ENCODE measurements at places on chromosomes 13 and 19.
A peak's percentile ranks its signal among the peaks of the same experiment; 100 is the strongest.

- DNase-seq = no peak
These were observed at the start of gene TRPC4 for GRCh38 chr13:37869756-37870488. TRPC4 (minus strand) TSS chr13:37869772; CDS start chr13:37783333, 86,439 bp downstream.

GRCh38 chr13:30829145-30829832 lies 76.8 kb upstream of the MEDAG start:
- peak; percentile 68 for DNase-seq

GRCh38 chr13:74251778-74252519 lies 117.7 kb upstream of the KLF12 start:
- no peak for DNase-seq

DNA sequence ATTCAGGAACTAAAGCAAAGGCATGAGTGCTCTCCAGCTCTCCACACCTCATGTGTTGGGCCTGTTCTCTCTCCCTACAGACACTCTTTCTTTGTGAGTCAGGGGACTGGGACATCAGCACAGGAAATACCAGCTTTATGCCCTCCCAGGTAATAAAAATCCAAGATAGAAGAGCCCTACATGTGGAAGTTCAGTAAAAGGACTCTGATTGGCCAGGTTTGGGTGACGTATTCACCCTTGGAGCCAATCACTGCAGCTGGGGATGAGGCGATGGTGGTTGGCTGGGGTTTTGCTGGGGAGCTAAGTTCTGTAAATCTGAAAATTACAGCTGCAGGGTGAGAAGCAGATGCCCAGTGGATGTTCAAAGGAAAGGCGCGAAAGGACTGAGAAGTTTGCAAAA lies 32.5 kb downstream of the CCDC70 start:
- DNase-seq = no peak

GRCh38 chr19:31979949-31980670 lies 365.3 kb upstream of the ZNF507 start:
- no peak for DNase-seq

- no peak for DNase-seq
These were observed 530.4 kb downstream of the DIAPH3 start for GRCh38 chr13:59633290-59633689.

DNA sequence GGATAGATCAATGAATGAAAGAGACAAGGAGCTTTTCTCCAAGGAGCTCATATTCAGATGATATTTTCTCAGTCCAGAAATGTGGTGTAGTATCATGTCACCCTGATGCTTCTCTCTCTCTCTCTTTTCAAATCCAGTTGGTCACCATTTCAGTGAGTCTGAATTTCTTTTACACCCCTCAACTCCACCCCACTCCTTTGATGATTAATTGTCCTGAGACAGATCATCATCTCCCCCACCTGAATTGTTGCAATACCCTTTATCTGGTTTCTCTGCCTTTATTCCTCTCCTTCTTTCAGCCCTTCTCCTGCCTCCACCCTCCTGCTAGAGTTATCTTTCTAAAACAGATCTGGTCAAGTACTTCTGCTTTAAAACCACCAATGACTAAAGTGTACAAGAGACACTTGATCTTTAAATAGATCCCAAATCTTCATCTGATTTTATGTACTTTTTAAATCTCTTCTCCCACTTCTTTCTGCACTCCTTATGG lies 299.8 kb downstream of the KLF5 start:
- DNase-seq = no peak

GRCh38 chr13:100088273-100088643 lies 635 bp upstream of the PCCA start:
- no peak for DNase-seq

- DNase-seq = no peak
These were observed 58.3 kb upstream of the MCF2L start for GRCh38 chr13:112910616-112911280.

DNA sequence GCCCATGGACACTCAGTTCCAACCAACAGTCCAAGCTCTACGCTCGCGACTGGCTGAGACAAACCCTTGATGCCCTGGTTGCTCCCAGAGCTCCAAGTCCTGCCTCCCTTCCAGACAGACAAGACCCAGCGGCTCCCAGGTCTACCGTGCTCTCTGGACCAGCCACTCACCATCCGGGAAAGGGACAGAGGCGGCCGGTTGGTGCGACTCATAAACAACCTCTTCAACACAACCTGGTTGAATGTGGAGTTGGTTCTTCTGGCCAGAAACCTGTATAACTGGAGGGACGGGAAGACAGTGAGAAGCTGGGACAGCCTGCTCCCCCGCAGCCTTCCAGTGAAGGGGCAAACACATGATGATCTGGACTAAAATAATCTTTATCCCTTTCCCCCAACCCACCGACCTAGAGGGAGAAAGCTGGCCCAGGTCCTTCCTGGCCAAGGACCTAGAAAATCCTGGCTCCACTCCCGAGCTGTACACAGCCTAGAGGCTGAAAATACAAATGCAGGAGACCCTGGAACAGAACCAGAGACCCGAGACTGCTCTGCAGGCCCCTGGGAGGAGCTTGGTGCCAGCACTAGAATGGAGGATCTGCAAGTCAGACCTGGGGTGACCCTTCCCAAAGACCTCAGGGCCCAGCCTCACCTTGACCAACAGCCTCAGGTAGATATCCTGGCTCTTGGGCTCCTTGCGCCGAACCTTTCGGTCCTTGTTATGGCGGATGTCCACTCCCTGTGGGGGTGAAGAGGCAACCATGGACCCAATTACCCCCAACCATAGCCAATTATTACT lies 1.6 kb downstream of the RPL18 start:
- no peak for DNase-seq

GRCh38 chr19:46131485-46132143 lies 7.1 kb upstream of the IGFL3 start:
- DNase-seq = no peak

DNA sequence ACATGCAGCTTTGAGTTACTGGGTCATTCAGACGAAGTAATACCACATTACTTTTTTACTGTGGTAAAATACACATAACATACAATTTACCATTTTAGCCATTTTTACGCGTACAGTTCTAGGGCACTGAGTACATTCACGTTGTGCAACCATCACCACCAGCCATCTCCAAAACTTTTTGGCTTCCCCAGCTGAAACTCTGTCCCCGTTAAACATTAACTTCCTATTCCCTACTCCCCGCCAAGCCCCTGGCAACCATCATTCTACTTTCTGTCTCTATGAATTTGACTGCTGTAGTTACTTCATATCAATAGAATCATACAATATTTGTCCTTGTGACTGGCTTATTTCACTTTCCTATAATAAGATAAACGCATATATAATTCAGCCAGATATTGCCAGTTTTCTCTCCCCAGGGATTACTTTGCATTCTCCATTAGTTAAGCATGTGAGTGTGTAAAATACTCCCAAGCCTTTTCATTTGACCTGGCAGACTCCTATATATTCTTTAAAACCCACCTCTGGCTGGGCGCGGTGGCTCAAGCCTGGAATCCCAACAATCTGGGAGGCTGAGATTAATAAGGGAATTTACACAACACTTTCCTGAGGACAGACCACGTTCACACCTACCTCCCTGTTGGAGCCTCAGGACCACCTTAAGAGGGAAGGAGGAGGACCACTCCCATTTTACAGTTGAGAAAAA lies 10.0 kb upstream of the CYP4F22 start:
- DNase-seq = no peak

DNA sequence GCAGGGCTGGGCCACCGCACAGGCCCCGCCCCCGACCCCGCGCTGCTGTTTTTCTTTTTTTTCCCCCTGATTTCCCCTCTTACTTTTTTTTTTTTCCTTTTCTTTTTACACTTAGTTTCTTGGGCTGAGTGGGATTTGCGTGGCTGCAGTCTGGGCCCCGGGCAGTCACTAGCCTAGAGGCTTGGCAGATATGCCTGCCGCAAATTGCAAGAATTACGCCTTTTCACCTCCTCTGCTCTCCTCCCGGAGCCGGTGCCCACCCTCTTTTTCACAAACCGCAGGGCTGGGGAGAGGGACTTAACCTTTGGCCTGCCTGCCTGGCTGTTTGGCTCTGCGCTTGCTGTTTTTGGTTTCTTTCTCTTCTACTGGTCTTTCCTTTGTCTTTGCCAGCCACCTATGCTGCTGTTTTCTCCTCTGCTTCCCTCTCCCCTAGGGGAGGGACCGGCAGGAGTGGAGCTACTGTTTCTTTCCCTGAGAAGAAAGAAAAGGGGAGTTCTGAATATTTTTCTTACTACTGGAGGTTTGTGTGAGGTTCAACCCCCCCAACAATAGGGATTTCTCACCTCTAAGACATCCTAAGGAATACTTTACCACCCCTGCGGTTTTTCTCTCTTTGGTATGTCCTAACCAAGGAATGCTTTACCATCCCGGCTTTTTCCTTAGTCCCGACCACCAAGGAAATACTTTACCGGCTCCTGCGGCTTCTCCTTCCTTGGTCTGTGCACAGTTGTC lies 11.0 kb downstream of the ZNF552 start:
- DNase-seq = peak; percentile 56

GRCh38 chr13:60229708-60230272 lies 66.1 kb upstream of the DIAPH3 start:
- DNase-seq = no peak

DNA sequence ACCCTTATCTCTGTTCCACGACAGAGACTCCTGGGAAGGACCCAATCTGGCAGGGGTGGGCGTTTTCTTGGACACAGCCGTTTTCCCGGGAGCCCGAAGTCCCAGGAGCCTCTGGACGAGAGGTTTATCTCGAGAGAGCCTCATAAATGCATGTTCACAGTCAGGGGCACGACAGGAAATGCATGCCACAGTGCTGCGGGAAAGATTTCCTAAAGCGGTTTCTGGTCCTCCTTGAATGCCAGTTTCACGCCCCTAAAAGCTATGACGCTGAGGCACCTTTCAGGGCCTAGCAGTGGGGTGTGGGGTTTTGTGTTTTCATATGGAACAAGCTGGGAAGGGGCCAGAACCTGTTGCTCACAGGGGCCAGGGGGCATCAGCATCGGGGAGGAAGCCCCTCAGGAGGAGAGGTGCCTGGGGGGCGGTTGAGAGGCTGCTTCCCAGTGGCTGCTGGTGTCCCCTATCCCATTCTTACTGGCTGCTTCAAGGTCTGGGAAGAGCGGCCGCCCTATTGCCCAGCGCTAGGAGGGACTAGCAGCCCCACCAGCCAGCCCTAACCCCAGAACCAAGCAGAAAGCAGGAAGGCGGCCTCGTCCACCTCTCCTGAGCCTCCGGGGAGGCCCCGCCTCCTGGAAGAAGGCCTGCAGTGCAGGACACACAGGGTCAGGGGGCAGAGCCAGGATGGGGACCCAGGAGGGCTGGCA lies 157.0 kb downstream of the KDM4B start:
- no peak for DNase-seq

- DNase-seq = no peak
These were observed 178.4 kb downstream of the FGF9 start for GRCh38 chr13:21849323-21849722.

GRCh38 chr13:106385654-106386053 lies 149.8 kb downstream of the EFNB2 start:
- no peak for DNase-seq

GRCh38 chr13:40875583-40875982 lies 86.2 kb downstream of the SLC25A15 start:
- no peak for DNase-seq

DNA sequence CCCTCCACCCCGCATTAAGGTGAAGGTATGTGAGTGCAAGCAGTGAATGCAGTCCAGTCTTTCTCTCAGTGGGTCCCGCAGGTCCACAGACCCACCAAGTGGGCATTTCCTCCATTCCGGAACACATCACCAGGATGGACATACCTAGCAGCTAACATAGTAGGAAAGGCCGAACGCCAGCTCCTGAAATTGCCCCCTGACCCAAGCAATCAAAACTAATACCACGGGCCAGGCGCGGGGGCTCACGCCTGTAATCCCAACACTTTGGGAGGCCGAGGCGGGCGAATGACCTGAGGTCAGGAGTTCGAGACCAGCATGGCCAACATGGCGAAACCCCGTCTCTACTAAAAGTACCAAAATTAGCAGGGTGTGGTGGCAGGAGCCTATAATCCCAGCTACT lies 71.7 kb upstream of the VSTM2B start:
- no peak for DNase-seq

DNA sequence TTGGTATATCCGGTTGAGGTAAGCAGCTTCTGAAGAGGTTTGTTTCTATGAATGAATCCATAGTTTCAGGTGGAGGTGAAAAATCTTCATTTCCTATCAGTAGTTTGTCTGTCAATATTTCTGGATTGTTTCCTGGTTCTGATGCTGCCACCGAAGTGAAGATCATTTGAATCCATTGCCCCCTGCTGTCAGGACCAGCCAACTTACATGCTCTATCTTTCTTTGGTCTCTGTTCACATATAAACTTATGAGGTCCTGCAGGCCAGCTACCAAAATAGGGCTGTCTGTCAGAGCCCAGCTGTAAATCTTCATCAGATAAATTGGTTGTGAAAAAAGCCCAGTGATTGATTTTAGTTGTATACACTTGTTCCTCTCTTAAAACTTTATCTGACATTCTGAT lies 15.2 kb upstream of the N4BP2L1 start:
- DNase-seq = no peak

GRCh38 chr19:30077851-30078355 lies 135.9 kb downstream of the URI1 start:
- no peak for DNase-seq

DNA sequence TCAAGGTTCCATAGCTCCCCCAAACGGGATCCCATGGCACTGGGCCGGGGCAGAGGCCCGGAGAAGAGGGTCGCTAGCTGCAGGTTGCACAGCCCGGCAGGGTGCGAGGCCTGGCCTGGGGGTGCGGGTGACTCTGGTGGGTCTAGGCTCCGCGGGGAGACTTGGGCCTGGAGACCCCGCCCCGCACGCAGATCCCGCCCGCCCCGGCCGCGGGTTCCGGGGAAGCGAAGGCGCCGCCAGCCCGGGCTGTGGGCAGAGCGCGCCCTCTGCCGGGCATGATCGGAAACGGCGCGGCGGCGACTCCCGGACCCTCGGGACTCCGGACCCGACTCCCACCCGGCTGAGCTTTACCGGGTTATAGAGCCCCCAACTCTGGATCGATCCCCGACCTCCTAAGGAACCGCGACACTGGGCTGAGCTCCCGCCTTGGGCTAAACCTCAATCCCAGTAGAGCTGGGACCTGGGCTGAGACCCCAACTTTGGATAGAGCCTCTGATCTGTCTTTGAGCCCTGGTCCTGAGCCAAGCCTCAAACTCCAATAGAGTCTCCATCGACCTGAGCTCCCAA lies 3.1 kb upstream of the TNFAIP8L1 start:
- DNase-seq = no peak

GRCh38 chr13:44068737-44069136 lies 189.0 kb downstream of the LACC1 start:
- peak; percentile 45 for DNase-seq

DNA sequence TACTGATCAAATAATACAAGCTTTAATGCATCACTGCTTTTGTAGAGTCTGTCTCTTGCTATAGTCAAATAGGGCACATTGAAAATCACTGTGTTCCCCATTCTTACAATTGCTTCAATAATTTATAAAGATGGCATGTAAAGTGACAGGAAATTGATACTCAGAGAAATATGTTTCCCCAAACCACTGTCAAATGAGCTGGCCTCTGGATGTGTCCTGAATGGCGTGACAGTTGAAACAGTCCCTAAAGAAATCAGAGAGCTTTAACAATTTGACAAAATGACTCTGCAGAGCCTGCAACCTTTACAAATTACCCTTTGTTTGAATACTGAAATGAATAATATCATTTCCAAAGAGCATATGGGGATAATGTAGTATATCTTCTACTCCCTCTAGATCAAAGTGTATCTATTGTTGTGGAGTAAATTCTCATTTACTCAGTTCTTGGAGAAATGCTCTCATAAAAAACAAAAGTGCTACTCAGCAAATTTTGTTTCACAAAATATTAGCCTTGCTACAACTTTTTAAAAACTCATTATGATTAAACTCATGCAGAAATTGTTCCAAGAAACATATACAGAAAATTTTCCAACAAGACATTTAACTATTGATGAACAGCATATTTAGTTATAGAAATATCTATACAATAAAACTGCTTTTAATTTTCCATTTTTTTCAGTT lies 763.2 kb upstream of the SPRY2 start:
- DNase-seq = no peak

GRCh38 chr19:1317274-1318003 lies 31.8 kb downstream of the EFNA2 start:
- no peak for DNase-seq
